Inflammatory macrophage (primary cell): ENCODE measurements at places on chromosomes 4 and X.

DNA sequence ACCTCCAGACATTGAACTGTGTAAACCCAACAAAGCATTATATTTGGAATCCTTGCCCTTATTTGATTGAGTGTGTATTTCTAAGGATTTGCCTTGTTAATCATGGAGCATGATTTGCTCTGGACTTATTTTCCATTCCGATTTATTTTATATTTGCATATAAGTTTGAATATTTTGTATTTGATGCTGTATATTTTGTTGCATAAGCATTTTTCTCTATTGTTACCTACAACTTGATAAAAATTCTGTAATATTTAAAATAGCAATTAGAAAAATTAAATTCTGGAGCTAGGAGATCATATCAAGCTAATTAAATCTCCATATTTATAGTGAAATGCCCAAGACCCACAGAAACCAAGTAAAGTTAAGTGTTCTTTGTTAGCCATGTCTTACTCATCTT, 47.2 kb downstream of the USO1 start:
- no peak for DNase-seq

GRCh38 chr4:17313194-17313593, 198.7 kb downstream of the QDPR start:
- no peak for DNase-seq

DNA sequence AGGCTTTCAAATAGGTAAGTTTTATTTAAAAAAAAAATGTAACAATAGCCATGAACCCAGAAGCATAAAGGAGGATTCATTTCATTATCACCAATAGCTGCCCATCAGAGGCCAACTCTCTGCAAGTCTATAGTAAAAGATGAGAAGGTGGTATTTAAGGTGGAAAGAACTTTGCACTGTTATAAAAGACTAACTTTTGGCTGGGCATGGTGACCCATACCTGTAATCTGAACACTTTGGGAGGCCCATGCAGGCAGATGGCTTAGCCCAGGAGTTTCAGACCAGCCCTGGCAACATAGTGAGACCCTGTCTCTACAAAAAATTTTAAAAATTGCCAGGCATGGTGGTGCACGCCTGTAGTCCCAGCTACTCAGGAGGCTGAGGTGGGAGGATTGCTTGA, 43.3 kb downstream of the RPS3A start:
- no peak for DNase-seq

DNA sequence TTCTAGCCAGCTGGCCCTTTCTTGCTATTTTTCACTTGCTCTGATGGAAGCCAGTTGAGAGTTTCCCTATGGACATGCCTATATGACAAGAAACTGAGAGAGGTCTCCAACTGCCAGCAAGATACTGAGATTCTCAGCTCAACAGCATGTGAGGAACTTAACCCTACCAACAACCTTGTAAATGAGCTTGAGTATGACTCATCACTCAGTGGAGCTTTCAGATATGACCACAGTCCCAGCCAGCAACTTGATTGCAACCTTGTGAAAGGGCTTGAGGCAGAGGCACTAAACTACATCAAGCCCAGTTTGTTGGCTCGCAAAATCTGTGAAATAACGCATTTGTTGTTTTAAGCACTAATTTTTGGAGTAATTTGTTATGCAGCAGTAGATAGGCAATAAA, 175.8 kb downstream of the COMMD8 start:
- DNase-seq, result no peak
